Stimulated activated naive CD4-positive, alpha-beta T cell treated with Interleukin-2 at 50 U/mL for 16 hours (primary cell): ENCODE measurements at places on chromosomes 7 and 10.

- DNase-seq, result no peak
Measured at GRCh38 chr7:104040666-104041065, 51.2 kb upstream of the RELN start.

- DNase-seq, result no peak
Measured at GRCh38 chr7:91847231-91847630, 33.3 kb downstream of the MTERF1 start.

GRCh38 chr10:113506476-113506875, 46.4 kb upstream of the HABP2 start:
- DNase-seq, result no peak

GRCh38 chr10:36141856-36142560, 499.9 kb upstream of the FZD8 start:
- DNase-seq, result no peak

DNA sequence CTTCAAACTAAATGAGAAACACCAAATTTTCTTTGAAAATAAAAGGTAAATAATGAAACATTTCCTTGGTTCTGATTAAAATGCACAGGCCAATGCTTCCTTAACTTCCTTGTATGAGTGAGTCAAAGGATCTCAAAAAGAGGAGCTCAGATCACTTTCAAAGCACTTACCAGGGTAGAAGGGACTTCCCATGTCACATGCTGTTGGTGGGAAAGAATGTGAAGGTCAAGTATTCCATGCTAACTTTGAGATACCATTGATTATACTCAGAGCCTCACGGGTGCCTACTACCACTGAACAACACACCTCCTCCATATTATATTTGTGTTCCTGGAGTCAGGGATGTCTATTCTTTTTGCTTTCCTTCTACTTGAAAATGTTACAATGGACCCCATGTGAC, 233.5 kb upstream of the KIAA1217 start:
- DNase-seq, result no peak

- DNase-seq, result no peak
Measured at GRCh38 chr10:103941801-103942200, 23.8 kb upstream of the STN1 start.
